ENCODE measurements at places on chromosomes 2 and 18. TPM values are rescaled to one million over a fixed set of nuclear protein-coding genes. Genes with fewer than 3 reads are reported as not detected.

DNA sequence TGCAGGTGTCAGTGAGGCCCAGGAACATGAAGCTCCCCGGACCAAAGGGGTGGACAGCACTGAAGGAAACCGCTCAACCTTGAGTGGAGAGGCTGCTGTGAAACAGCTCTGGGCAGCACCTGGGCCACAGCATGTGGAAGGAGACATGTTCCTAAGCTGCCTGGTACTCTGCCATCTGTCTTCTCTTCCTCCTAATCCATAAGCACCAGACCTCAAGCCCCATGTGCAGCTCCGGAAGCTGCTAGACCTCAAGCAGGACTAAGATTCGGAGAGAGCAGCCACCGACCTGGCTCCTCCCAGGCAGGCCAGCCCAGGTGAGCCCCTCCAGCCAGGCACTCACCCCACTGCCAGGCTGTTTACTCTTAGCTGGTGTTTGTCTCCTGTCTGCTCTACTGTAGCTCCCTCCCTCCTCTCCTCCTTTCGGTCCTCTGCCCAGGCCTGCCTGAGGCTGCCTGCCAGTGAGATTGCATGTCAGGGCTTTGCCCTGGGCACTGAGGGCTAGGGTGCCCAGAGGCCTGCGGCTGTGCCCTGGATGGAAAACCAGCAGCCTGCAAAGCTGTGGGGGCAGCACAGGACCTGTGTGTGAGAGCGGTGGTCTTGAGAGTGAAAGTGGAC is 53.7 kb downstream of the BCL11A start:
- DNase-seq = no peak

DNA sequence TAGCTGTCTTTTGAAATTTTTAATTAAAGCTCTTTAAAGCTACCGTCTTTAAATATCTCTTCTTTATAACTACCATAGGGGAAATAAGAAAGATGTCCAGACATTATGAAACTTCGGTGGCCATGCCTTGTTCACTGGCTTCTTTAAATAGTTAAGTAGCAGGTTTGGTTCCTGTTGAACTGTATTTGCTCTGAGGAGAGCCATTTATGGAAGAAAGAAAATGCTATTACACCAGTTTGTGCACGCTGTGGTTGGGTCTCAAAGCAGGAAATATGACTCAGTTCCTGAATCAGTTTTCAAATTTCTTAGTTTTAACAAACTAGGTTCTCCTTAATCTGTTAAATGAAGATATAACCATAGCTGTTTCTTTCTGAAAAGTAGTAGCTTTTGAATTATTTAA is 12.2 kb downstream of the ARPC2 start:
- peak; percentile 44 for DNase-seq

GRCh38 chr18:44374966-44375365 is 305.7 kb upstream of the SETBP1 start:
- no peak for DNase-seq

- DNase-seq = no peak
Observed at GRCh38 chr2:64124571-64124970, 19.6 kb downstream of the PELI1 start.

DNA sequence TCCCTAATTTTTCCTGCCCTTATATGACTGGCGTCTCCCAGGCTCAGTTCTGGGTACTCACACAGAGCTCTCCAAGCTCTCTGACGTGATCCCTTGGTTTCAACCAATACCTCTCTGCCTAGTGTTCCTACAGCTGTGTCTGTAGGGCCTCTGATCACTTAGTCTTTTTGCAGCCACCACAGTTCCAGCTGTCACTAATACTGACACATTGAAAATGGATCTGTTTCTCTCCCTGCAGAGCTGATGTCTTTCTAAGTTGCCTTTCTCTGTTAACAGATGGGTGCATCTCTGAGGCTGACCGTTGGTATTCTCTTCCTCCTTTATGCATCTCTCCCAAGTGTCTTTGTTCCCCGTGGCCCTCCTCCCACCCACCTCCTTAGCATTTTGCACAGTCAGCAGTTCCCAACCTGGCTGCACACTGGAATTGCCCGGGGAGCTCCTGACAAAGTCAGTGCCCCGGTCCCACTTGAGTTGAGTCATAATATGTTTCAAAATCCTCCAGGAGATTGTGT is 62.5 kb downstream of the CERS6 start:
- no peak for DNase-seq

GRCh38 chr2:60759654-60760053 is 3.6 kb downstream of the PAPOLG start:
- DNase-seq = no peak

The RFTN2 gene
- 2.0 TPM for total RNA-seq

The SULT1C4 gene
- total RNA-seq = 4.1 TPM

The KIF5C gene
- 11.0 TPM for total RNA-seq
